ENCODE measurements at places on chromosomes 1 and 21. TPM values are rescaled to one million over a fixed set of nuclear protein-coding genes. Genes with fewer than 3 reads are reported as not detected.
A peak's percentile ranks its signal among the peaks of the same experiment; 100 is the strongest.

C1orf141 gene
- not detected for total RNA-seq

C4BPA gene
- not detected for total RNA-seq

GRCh38 chr1:15141935-15142539, 11.5 kb upstream of the TMEM51 start:
- no peak for DNase-seq

LYPD8 gene
- total RNA-seq, result not detected

NBPF12 gene
- 5.0 TPM for total RNA-seq

FAM177B gene
- not detected for total RNA-seq

GRCh38 chr1:245133995-245134715, 20.6 kb upstream of the KIF26B start:
- DNase-seq, result no peak

MIXL1 gene
- total RNA-seq, result 2.6 TPM

DNA sequence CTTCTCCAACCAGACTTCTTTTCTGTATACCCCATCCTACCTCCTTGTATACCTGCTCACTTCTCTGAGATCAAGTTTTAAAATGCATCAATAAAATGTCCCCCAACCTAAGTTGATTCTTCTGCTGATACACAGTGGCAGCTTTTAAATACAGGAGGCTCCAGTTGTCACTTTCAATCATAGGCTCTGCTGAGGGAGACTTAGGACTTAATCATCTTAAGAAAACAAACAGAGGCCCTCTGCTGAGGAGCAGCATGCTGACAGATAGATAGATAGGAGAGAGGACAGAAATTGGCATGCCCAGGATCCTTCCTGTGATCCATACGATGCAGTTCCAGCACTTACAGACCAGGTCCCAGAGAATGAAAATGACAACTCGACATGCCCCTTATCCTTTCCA, 311.0 kb upstream of the PROX1 start:
- DNase-seq, result no peak

VSIG8 gene
- total RNA-seq, result not detected

- DNase-seq, result no peak
These were observed 58.0 kb downstream of the ACBD3 start for GRCh38 chr1:226128487-226129075.

DNA sequence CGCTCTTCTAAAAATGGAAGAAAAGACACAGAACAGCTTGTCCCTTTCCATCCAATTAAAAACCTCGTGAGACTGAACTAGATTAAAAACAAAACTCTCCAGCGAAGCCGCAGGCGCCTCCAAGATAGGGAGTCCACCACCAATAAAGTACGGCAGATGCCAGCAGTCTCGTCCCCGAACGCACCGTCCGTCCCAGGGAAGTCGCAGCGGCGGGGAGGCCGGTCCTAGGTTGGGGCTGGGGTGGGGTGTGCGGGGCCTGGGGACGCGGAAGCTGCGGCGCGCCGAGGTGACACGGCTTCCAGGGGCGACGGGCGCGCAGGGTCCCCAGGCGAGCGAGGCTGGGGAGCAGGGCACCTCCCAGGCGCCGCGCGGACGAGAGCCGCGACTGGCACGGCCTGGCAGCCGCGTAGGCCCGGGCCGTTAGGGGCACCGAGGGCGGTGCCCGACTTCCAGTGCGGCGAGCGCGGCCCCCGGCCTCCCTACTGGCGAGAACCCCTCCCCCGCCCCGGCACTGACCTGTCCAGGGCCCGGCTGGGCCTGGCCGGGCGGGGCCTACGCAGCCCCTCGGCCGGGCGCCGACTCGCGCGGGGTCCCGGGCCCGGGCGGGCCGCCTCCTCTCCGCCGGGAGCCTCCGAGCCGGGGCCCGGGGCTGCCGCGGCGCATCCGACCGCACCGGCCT, 28.3 kb upstream of the A3GALT2 start:
- peak; percentile 61 for DNase-seq

DNA sequence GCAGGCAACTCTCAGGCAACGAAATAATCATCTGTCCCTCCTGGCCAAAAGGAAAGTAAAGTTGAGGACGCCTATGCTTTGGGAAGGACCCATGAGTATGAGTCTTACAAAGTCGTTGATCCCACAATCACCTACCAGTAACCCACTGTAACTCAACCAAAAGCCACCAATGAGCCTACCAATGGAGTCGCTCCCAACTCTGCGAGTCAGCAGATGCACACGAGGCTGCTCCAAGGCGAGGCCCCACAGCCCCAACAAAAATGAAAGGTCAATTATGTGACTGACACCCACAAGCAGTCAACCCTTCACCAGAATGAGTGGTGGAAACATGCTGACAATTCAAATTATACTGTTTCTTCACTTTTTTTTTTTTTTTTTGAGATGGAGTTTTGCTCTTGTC, 12.0 kb downstream of the SETD4 start:
- DNase-seq, result no peak

RGS13 gene
- total RNA-seq, result not detected

RIPK4 gene
- 9.2 TPM for total RNA-seq

TPR gene
- total RNA-seq, result 108 TPM

RNF19B gene
- 11.9 TPM for total RNA-seq

- DNase-seq, result no peak
These were observed 180.3 kb upstream of the ATP1B1 start for GRCh38 chr1:168926236-168926635.

- DNase-seq, result no peak
These were observed 24.0 kb upstream of the SPOCD1 start for GRCh38 chr1:31839662-31840343.

GRCh38 chr1:27872802-27873551, 633 bp downstream of the THEMIS2 start:
- DNase-seq, result peak; percentile 64

DNA sequence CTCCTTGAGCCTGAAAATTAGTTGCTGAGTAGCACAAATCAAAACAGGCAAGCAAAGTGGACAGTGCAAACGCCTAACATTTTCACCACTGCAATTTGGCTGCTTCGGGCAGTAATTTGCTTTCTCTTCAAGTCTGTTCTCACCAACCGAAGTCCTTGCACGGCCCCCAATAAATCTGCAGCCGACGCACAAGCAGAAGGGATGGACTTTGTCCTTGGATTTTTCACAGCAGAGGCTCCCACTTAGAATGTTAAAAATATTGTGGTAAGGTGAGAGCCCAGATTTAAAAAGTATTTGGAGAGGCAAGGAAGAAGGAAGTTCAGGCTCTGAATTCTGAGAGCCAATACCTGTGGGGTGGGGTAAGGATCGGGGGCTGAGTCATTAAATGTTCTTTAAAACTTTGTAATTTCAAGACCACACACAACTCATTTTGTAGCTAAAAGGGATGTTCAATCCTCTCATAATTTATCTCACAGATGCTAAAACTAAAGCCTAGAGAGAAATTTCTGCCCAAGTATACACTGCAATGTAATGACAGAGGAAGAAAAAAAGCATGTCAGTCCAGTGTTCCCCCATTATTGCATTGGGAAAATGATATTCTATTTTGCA, 6.2 kb downstream of the CD247 start:
- no peak for DNase-seq

- no peak for DNase-seq
These were observed 885 bp upstream of the SSBP3 start for GRCh38 chr1:54407154-54407403.

LUZP1 gene
- 44.1 TPM for total RNA-seq

DNA sequence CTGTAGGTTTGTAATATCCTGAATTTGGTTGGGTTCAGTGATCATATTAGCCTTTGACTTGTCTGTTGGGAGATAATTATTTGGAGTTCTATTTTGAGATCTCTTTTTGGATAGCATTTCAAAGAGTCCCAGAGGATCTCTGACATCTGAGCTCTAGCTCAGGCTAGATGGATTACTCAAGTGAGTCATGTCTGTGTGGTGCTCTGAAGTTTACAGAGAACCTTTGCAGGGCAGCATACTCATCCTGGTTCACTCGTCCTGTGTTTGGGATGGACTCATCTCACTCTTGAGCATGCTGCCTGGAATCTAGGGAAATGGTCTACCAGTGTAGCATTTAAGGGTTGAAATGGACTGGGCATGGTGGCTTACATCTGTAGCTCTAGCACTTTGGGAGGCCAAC, 29.4 kb upstream of the BMP8A start:
- no peak for DNase-seq

NOS1AP gene
- total RNA-seq, result 5.8 TPM

DNA sequence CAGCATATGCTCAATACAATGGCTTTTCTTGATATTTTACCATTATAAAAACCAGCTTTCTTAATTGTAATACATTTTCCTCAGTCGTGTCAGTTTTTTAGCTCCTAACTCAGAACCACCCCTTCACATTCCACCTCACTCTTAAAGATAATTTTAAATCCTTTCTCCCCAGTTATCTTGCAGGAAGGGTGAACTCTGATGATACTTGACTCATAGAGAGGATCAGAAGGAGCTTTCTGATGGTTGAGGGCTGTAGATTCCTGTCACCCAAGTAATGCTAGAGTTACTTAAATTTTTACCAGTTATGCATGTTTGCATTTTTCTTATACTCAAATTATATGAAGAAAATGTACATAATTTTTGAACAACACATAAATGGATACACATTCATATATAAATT, 233.7 kb downstream of the NCAM2 start:
- no peak for DNase-seq

DNA sequence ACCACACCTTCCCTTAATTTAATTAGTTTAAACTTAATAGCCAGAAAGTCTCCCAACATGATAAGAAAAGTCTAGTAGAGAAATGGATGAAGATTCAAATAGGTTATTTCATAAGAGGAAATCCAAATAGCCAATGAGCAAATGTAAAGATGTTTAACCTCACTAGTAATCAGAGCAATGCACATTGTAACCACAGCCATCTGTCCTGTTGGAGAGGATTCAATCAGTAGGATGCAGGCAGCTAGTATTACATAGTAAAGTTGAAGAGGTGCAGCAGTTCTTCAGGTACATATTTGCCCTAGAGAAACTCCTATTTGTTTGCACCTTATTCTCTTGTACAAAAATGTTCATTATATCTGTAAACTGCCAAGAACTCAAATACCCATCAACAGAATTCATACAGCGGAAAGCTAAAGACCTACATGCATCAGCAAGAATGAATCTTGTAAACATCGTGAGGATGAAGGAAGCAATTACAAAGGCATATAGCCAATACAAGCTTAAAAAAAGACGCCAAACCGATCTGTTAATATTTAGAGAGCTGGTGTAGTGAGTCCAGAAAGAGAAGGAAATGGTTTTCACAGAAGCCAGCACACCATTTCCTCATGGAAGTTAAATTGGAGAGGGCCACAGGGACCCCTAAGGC, 27.9 kb downstream of the DIP2A start:
- DNase-seq, result no peak

DNA sequence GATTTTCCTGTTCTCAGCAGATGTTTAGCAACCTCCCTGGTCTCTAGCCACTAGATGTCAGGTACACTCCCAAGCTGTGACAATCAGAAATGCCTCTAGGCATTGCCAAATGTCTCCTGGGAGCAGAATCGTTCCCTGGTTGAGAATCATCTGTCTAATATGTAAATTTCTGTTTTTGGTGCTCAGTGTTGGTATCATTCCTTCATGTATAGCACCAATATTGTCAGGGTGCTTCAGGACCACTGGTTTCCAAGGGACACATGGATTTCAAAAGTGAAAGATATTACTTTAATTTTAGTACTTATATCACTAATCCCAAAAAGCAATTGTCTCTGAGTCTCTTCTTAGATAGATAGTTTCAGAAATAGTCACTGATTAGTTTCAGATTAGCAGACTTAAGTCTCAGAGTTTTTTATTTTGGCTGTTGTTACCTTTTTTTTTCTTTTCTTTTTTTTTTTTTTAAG, 160.1 kb downstream of the PTPRC start:
- no peak for DNase-seq

DNA sequence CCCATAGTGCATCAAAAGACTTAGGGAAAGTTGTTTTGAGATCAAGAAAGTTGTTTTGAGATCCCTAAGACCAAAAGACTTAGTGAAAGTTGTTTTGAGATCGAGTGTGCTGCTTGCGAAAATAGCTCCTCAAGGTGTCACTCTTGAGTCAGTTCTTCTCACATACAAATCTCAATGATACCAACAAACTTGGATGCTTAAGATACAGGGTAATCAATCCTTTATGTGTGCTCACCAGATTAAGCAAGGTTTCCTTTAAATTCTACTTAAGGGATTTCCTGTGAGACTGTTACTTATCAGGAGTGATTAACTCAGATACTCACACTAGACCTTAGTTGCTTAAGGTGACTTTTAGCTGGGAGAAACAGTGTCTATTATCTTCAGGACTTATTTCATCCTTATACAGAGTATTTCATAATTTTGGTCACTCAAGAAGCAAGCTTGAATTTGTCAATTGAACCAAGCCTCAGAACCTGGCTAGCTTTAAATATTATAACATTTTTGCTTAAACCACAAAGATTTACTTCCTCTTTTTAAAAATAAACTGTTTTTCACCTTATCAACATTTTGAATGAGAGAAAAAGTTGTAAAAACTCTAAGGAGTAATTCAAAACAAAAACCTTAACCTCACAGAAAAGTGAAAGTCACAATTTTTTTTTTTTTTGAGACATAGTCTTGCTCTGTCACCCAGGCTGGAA, 8.0 kb upstream of the RLF start:
- peak; percentile 73 for DNase-seq

CASQ2 gene
- not detected for total RNA-seq

DNA sequence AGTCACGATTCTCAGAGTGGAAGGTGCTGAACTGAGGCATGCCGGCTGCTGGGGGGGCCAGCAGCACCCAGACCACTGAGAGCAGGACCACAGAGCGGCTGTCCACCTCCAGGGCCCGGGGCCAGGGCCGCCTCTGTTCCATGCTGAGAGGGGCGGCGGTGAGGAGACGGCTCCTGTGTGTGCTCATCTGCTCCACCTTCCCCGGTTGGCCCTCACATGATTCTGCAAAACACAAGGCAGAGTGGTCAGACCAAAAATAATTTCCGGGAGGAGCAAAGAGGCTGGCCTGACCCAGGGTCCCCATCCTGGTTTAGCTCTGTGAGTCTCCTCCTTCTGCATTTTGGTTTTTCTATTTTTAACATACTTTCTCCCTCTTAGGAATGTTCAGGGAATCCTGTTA, 26.4 kb downstream of the PLXNA2 start:
- no peak for DNase-seq

DNA sequence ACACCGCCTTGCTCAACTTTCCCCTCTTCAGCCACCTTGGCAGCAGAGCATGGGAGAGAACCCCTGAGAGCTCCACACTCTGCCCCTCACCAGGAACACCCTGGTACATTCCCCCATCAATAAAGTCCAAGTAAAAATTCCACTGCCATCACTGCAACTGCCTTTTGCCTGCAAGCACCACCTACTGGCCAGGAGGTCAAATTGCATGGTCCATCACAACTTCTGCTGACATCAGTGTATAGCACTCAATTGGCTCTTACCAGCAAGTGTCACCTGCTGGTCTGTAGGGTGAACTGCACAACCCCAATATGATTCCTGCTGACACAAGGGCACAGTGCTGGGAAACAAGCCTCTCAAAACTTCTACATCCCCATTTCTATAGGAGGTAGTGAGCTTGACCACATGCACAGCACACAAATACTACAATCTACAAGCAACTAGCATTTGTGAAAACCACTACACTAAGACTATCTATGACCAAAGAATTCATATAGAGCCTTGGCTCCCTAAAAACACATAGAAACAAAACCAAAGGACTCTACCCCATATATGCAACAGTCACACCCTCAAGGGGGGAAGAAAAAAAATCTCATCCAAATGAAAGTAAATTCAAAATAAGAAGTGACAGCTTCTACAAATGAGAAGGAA, 69.2 kb downstream of the FASLG start:
- peak; percentile 90 for DNase-seq

GRCh38 chr1:163410073-163410999, 88.6 kb downstream of the NUF2 start:
- peak; percentile 94 for DNase-seq

PTCH2 gene
- 0.63 TPM for total RNA-seq

Measured in GM23338 (cell line).